ENCODE measurements at places on chromosomes 5 and 9.

GRCh38 chr9:127968042-127968441 lies 12.7 kb downstream of the EEIG1 start:
- DNase-seq, result no peak

DNA sequence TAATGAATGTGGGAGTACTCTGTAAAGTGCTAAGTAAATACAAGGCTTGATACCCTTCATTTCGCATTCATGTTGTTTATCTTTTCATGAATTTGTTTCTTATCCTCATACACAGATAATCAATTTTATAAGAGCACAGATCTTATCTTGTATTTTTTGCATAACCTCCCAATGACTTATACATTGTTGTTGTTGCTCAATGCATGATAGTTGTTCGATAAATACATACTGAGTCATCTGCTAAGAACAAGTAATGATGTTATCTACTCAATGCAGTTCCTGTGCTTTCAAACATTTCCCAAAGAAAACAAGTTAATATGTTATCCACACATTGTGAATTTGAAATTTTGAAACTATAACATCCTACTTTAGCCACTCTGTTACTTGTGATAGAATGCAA lies 60.7 kb downstream of the TAF11L14 start:
- DNase-seq, result no peak

GRCh38 chr5:176675676-176676360 lies 28.5 kb downstream of the TSPAN17 start:
- DNase-seq, result no peak

- no peak for DNase-seq
These were observed 10.3 kb upstream of the ADCY2 start for GRCh38 chr5:7385681-7386080.

GRCh38 chr5:139392324-139392677 lies 2.6 kb upstream of the MZB1 start:
- no peak for DNase-seq

- DNase-seq, result no peak
These were observed 76.0 kb upstream of the KLF9 start for GRCh38 chr9:70490478-70490877.

- no peak for DNase-seq
These were observed 191.7 kb downstream of the GABBR2 start for GRCh38 chr9:98516897-98517503.

- no peak for DNase-seq
These were observed 399 bp downstream of the NDUFA2 start for GRCh38 chr5:140647042-140647419.

- DNase-seq, result no peak
These were observed 20.6 kb downstream of the ZNF484 start for GRCh38 chr9:92857236-92857635.

DNA sequence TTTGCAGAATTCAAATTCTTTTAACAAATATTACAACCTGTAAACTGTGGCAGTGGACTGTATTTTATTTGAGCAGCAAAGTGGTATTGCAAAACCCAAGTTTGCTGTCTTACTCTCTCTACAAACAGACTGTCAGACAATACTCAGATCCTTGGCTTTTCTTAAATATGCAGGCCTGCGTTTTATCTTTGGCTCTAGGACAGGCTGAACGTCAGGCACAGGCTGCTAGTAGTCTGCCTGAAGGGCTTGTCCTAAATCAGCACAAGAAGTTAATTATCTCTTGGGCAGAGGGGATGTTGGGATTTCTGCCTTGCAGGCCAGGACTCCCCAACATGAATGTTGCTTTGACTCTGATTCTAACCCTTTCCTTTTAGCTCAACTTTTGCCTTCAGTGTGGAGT lies 147.5 kb downstream of the SLIT3 start:
- DNase-seq, result no peak

DNA sequence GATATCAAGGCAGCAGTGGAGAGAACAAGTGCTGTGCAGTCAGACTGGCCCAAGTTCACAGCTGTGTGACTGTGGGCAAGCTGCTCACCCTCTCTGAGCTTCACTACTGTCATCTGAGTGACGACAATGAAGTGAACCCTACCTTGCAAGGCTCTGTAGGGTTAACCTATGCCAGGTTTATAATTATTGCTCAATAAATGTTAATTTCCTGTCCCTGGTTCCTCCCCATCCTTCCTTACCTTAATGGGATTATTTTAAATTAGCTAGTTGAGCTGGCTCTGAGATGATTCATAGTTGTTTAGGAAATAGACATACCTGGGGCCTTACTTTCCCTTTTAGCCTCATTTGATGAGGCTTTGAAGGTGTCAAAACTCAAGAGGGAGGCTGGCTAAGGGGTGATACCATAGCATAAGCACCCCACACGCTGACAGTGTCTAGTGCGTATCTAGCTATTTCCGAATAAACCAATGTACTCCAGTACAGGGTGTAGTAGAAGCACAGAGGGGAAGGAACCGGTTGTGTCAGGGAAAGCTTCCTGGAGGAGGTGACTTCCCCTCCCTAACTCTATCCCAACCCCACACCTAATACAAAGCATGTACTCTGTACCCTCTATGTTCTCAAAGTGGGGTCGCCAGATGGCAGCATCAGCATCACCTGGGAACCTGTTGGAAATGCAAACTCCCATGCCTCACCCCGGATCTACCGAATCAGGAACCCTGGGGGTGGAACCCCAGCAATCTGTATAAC lies 63.3 kb upstream of the SLC25A51 start:
- no peak for DNase-seq
